Dermis blood vessel endothelial cell (primary cell): ENCODE measurements at places on chromosomes 1 and 21. TPM values are rescaled to one million over a fixed set of nuclear protein-coding genes. Genes with fewer than 3 reads are reported as not detected.

KCNE1 gene
- total RNA-seq, result under 0.01 and 0.14 TPM in 2 replicates

TESK2 gene
- total RNA-seq, result 6.7 and 7.7 TPM in 2 replicates

CASQ2 gene
- not detected in 2 replicates for total RNA-seq

GJA5 gene
- under 0.01 and 0.33 TPM in 2 replicates for total RNA-seq

KCNH1 gene
- under 0.01 and 0.05 TPM in 2 replicates for total RNA-seq

- peak; percentile 83 for DNase-seq
These were observed 31.2 kb downstream of the CDCP2 start for GRCh38 chr1:54121482-54122134.

GRCh38 chr1:205600085-205600484 is 31.7 kb downstream of the ELK4 start:
- DNase-seq, result peak; percentile 88

GRCh38 chr1:182610606-182611194 is 6.5 kb upstream of the RGS16 start:
- no peak for DNase-seq

GRCh38 chr1:242185731-242186130 is 186.8 kb upstream of the MAP1LC3C start:
- DNase-seq, result no peak

DNA sequence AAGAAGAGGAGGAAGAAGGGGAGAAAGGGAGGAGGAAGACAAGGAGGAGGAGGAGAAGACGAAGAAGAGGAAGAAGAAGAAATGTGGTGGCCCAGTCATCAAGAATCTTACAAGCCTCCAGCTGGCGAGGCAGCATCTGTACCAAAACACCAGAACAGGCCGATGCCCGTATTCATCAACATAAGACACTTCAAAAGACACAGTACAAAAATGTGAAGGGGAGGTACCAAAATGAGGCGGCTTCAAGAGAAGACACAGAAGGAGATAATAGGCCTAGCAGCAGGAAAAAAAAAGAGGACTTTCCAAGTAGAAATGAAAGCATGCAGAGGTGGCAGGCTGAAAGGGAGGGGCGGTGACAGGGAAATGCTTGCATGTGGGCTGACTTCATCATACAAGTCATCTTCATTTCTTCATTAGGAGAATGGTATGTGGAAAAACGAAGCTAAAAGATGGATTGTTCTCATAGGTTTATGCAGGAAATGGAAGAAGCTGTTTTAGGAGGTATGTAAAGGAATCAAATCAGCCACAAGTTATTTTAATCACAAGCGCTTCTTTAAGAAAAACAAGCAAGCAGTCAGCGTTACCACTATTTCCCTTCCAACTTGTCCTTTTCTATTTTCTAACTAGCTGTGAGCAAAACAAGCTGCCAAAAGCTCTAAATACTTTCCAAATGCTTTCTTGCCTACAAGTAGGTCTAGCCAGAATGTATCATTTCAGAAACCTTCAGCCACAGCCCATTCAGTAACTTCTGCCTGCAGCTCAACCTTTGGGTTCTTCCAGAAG is 192.3 kb downstream of the SLC45A1 start:
- DNase-seq, result no peak

GRCh38 chr1:209756615-209757445 is 977 bp downstream of the TRAF3IP3 start:
- DNase-seq, result peak; percentile 18

DNA sequence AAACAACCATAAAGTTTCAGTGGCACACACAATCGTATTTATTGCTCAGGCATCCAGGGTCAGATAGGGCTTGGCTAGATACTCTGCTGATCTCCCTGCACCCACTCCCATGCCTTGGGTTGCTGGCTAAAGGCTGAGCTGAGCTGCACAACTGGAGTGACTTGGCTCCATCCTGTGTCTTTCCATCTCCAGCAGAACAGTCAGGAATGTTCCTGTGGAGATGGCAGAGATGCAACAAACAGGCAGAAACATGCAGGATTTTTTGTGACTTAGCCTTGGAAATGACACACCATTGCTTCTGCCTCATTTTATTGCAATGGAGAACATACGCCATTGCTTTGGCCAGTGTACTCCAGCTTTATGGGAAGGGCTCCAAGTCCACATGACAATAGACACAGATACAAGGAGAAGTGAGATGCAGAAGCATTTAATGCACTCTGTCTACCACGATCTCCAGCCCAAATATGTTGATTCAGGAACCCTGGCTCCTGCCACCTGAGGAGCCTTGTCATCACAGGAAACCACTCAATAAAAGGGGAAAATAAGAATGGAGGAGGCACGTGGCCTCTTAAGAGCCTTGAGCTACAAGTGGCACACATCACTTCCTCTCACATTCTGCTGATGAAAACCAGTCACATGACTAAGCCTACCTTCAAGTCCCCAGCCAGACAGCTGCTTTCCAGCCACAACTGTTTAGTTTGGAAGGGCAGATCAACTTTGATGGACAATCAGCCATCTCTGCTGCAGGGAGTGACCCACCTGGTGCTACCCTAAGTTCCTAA is 10.1 kb upstream of the GUCA2B start:
- DNase-seq, result peak; percentile 13
